Calu3 (cell line): ENCODE measurements at places on chromosomes 6 and 20. TPM values are rescaled to one million over a fixed set of nuclear protein-coding genes. Genes with fewer than 3 reads are reported as not detected.

Gene PGBD1
- total RNA-seq: 3.1 and 4.9 TPM in 2 replicates

- H3K27me3 ChIP-seq: no peaks in the 10 kb centered on the region
- H3K27ac ChIP-seq: peak overlapping the region; percentile 18
- no peak overlapping the region for H3K4me3 ChIP-seq
Observed at GRCh38 chr20:6756693-6757595, 10.5 kb upstream of the BMP2 start.

GRCh38 chr20:25207960-25208534, 12.5 kb downstream of the ENTPD6 start:
- DNase-seq: no peak
- no peaks in the 10 kb centered on the region for H3K27me3 ChIP-seq
- no peaks in the 10 kb centered on the region for H3K36me3 ChIP-seq
- H3K4me3 ChIP-seq: no peak overlapping the region
- peak overlapping the region; percentile 63 for H3K27ac ChIP-seq
- H3K4me1 ChIP-seq: peaks cover 6% of the 10 kb centered on the region

- H3K27me3 ChIP-seq: no peaks in the 10 kb centered on the region
- H3K4me3 ChIP-seq: peak overlapping the region; percentile 91
- DNase-seq: no peak
- peaks cover 30% of the 10 kb centered on the region for H3K4me1 ChIP-seq
- H3K36me3 ChIP-seq: peaks cover 52% of the 10 kb centered on the region
Observed at GRCh38 chr6:42784717-42785498, 3.1 kb downstream of the BICRAL start.

DNA sequence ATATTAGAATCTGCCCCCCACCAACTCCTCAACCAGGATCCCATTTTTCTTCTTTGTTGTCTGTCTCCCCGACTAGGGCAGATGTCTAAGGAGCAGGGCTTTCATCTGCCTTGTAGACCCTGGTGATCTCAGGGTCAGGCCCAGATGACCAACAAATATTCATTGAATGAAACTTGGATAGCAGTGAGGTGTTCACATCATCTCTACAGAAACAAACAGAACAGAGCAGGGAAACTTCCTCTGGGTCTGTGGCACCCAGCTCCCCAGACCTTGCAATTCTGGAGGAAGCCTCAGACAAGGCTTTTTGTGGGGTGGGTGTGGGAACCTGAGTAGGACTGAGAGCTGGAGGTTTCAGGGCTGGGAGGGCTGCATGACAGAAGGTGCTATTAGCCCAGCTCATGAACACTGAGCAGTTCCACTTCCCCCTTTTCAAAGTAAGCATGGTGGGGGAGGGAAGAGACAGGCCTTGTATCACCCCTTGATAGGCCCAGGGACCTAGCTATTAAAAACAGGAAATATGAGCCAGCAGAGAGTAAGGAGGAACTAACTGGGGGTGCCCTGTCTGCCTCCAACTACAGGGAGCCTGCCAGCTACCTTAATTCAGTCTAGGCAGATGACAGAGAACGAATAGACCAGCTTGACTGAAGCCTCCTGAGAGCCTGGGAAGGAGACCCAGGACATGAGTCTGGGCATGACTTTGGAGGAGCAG, 37.3 kb upstream of the TOP1 start:
- H3K4me1 ChIP-seq: peaks cover 18% of the 10 kb centered on the region
- H3K27ac ChIP-seq: peak overlapping the region; percentile 70
- H3K36me3 ChIP-seq: no peaks in the 10 kb centered on the region
- DNase-seq: no peak

Gene PKIB
- total RNA-seq: 11.8 and 17.2 TPM in 2 replicates

Gene BEND6
- 1.3 and 1.8 TPM in 2 replicates for total RNA-seq
